Activated CD4-positive, alpha-beta T cell treated with anti-CD3 and anti-CD28 coated beads, Interleukin-2, Interleukin-6, amounts not matched to agents 100 ng/mL and 50 ng/mL, durations not matched to agents 16 hours and 8 hours (primary cell): ENCODE measurements at places on chromosomes 12 and 14.
A peak's percentile ranks its signal among the peaks of the same experiment; 100 is the strongest.

GRCh38 chr12:99259040-99259934, 388.3 kb upstream of the GARIN6 start:
- no peak for DNase-seq

DNA sequence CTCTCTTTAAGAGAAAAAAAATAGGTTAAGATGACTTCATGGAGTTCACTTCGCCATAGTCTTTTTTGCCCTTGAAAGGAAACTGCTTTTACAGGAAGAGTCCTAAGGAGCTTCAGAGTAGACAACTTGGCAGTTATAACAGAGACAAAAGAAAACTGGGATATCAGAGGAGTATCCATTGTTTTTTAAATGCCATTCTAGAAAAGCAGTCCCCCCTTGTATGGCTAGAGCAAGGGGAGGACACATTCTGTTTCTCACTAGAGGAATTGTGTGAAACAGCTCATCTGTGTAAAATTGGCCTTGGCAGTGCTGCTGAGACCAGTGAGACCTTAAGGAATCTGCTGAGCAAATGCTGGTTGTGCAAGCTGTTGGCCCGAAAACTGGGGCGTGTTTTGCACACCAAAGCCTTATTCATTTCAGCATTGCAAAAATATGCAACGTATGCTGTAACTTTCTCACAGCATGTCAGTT, 128.0 kb downstream of the GPR135 start:
- DNase-seq = no peak

DNA sequence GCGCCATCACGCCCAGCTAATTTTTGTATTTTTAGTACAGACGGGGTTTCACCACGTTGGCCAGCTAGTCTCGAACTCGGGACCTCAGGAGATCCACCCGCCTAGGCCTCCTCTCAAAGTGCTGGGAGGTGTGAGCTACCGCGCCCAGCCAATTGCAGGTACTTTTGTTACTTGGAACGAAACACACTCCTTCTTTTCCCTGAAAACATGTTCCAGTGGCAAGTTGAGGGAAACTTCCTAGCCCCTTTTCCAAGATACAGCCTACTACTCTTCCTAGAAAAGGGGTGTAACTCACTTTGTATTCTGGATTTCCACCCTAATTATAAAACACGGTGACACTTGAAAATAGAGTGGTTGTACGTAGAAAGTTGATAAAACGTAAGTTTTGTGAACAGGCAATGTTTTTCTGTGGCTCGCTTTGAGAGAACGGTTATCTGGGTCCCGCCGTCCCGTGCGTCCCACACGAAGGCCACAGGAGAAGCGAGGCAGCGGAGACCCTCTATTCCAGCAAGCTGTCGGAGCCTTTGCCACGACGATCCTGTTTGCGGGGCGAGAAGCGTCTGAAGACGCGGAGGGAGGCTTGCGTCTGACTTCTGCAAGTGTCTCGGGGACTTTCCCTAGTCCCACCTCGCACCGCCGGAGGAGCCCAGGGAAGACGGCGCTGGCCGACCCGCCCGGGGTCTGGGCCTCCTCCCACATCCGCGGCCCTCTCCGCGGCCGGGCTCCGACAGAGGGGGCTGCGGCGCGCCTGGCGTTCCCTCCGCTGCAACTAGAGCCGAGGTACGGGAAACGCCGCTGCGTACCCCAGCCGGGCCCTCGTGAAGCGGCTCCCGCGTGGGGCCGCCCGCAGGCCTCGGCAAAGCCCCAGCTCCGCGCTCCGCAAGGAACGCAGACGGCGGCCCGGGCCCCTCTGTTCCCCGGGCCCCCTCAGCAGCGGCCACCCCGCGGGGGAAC, 745 bp downstream of the CDCA4 start:
- DNase-seq = peak; percentile 58

DNA sequence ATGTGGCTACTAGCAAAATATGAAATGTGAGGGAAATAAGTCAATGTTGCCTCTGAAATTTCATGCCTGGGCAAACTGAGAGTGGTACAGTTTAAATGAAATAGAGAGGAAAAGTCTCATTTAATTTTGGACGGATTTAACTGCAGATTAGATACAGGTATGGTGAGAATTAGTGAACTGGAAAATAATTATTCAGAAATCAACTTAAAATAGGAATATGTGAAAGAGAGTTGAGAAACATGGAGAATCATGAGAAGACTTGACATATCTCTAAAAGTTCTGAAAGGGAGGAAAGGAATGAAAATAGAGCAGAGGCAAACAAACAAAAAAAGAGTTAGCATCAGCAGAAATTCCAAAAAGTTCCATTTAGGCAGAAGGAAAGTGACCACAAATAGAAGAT, 33.5 kb upstream of the BMAL2 start:
- DNase-seq = no peak

GRCh38 chr12:69619050-69619449, 8.3 kb upstream of the LRRC10 start:
- DNase-seq = no peak
